ENCODE measurements at places on chromosomes 1 and 21. TPM values are rescaled to one million over a fixed set of nuclear protein-coding genes. Genes with fewer than 3 reads are reported as not detected.
A peak's percentile ranks its signal among the peaks of the same experiment; 100 is the strongest.

- DNase-seq = no peak
Observed at GRCh38 chr1:66993076-66993475, 60.9 kb downstream of the SLC35D1 start.

- no peak for DNase-seq
Observed at GRCh38 chr21:28714777-28715464, 277.8 kb downstream of the LTN1 start.

DNA sequence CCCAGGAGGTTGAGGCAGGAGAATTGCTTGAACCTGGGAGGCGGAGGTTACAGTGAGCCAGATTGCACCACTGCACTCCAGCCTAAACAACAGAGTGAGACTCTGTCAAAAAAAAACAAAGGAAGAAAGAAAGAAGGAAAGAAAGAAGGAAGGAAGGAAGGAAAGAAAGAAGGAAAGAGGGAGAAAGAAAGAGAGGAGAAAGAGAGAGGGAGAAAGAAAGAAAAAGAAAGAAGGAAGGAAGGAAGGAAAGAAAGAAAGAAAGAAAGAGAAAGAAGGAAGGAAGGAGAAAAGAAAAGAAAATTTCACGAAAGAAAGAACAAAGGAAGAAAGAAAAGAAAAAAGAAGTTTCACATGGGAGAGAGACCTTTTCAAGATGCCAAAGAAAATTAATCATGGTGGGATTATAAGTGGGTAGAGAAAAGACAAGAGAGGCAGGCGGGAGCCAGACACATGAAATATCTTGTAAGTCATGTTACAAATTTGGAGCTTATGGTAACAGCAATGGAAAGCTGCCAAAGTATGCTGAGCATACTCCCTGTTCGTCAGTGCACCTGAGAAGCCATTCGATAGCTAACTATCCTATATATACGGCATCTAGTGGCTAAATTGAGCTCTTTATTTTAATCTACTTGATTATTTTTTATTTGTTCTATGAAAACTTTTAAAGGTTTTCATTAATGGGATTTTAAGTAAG is 41.3 kb upstream of the TNFSF4 start:
- no peak for DNase-seq

- DNase-seq = no peak
Observed at GRCh38 chr1:70809069-70809468, 238.5 kb downstream of the PTGER3 start.

Gene CD101
- 0.21 TPM for polyA plus RNA-seq

Gene WLS
- polyA plus RNA-seq = 10.9 TPM

Gene FLG2
- not detected for polyA plus RNA-seq

- no peak for DNase-seq
Observed at GRCh38 chr21:24727803-24728440, 879.4 kb downstream of the MRPL39 start.

DNA sequence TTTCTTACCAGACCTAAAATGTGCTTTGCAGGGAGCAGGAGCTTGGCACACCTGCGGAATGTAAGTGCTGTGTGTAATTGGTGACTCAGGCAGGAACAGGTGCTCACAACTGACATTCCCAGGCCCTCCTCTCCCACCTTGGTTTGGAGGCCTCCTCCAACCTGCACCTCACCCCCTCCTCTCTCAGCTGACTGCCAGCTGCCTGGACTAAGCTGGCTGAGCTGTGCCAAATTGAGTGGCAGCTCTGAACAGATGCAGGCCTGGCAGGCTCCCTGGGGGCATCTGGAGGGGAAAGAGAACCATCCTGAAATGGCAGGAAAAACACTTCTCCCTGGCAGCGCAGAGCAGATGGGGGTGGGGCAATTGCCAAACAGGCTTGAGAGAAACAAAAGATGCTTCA is 91.7 kb upstream of the PGBD5 start:
- DNase-seq = no peak

Gene SH3BGR
- polyA plus RNA-seq = 2.0 TPM

DNA sequence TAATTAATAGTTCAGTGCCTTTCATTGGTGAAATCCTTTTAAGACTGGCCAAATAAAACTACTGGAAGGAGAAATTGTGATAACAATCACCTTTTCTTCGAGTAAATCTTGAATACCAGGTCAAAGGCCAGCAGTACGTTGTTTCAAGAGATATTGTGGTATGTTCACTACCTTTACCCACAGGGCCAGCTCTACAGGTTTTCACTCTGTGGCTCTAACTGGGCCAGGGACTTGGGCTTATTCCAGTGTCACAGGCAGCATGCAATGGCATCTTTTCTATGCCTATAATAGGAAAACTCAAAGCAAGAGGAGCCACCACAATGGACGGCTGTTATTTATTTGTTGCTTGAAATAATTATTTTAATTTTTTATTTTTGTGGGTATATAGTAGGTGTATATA is 26.8 kb upstream of the LRIF1 start:
- no peak for DNase-seq

Gene PSRC1
- polyA plus RNA-seq = 23.2 TPM

DNA sequence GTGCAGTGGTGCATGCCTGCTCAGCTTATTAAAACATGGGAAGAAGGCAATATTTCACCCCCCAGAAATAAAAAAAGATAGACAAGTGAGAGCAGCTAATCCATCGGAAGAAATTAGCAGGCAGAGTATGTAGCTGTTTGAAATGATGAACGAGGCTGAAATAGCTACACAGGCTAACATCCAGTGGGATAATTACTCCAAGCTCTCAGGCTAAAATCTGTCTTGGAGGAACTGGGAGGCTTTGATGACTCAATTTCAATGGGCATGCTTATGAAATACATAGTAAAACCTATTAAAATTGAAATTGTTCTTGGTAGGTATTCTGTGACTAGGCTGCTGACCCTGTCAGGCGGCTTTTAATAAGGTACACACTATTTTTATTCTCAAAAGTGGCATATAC is 84.1 kb upstream of the RRP15 start:
- DNase-seq = no peak

Gene KRTAP12-2
- not detected for polyA plus RNA-seq

- no peak for DNase-seq
Observed at GRCh38 chr1:184533915-184534314, 147.1 kb downstream of the C1orf21 start.

GRCh38 chr1:22747021-22747734 is 36.5 kb downstream of the EPHB2 start:
- DNase-seq = peak; percentile 83

Gene UMODL1
- polyA plus RNA-seq = not detected

- DNase-seq = no peak
Observed at GRCh38 chr1:29777522-29777921, 541.2 kb downstream of the PTPRU start.

Gene CLCNKB
- 0.08 TPM for polyA plus RNA-seq

GRCh38 chr1:223702735-223703667 is 9.3 kb upstream of the CAPN2 start:
- no peak for DNase-seq

DNA sequence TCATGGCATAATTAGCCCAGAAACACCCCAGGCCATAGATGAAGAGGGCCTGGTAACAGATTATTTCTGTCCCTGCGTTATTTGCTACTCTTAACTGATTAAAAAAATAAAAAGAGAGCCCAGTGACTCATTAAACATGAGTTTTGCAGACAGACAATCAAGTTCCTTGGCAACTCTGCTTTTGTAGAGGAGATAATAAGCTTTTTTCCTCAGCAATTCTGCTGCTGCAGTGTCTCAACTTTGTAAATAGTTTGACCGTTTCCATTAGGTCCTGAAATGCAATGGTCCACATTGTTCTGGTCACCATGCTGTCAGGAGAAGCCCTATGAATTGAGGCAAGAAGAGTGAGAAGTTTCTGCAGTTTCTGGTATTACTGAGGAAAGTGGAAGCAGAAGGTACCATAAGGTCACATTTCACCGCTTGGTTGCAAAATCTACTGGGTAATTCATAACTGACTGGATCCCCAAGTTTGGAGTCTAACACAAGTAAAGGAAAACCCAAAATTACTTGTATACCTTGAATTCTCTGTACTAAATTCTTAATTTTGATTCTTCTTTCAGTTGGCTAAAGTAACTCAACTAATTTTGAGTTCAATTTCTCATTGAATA is 139.5 kb downstream of the ZZZ3 start:
- DNase-seq = no peak

Gene ZC3H12A
- 16.3 TPM for polyA plus RNA-seq

GRCh38 chr1:82348487-82348886 is 547.8 kb downstream of the ADGRL2 start:
- DNase-seq = no peak

Gene MGST3
- polyA plus RNA-seq = 217 TPM

Gene ATP8B2
- 17.5 TPM for polyA plus RNA-seq

DNA sequence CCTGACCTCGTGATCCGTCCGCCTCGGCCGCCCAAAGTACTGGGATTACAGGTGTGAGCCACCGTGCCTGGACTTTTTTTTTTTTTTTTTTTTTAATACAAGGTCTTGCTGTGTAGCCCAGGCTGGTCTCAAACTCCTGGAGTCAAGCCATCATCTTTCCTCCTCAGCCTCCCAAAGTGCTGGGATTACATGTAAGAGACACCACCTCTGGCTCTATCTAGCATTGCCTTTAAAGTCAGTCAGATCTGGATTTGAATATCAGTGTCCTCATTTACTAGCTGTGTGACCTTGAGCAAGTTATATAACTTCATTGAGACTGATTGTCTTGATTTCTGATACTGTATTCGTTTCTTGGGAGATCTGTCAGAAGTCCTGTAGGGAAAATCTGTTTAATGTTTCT is 6.6 kb downstream of the MAP3K21 start:
- DNase-seq = no peak

Gene SELL
- 0.20 TPM for polyA plus RNA-seq

DNA sequence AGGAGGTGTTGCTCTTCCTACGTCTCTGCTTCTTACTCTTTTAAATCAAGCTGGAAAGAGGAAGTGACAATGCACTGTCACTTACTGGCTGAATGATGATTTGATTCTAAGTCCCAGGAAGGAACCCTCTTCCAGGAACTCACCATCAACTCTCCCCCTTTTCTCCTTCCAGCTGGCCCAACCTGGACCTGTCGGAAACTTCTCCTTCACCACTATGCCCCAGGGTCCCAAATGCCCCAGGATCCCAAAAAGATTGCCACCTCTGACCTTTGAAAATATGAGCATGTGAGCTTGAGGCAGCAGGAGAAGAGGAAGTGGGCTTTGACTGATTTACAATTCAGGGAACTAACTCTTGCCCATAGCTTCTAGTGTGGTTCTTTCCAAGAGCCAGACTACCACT is 5.3 kb upstream of the ADAMTS5 start:
- DNase-seq = no peak

DNA sequence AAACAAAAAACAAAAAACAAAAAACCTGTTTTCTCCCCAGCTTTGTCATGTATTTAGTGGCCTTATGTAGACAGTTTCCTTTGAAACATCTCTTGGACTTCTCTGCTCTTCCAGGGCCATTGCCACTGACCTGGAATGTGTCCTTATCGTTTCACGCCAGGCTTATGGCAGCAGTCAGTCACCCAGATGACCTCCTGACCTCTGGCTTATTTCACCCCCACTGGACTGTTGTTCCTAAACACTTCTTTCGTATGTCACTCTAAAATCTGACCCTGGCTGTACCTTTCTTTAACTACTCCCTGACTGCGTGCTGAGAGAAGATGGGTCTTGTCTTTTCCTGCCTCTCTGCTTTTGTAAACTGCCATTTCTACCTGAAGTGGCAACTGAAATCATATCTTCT is 9.1 kb downstream of the LGALS8 start:
- no peak for DNase-seq

GRCh38 chr1:56578963-56579875 is at the start of gene PLPP3:
TSS of gene PLPP3 (minus strand) at chr1:56579563. CDS start at chr1:56579016, 547 bp downstream.
- DNase-seq = peak; percentile 88

DNA sequence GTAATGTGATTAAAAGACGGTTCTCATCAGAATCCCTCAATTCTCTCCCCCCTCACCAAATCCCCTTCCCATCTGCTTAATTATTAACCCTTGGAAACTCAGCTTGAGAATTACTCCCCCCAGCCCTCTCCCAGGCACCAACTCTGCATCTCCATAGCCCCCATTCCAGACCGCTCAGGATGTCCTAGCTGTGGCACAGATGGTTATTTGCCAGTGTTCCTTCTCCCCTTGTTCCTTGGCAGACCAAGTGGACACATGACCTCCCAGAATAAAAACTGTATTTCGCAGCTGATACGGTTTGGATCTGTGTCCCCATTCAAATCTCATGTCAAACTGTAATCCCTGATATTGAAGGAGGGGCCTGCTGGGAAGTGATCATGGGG is 14.6 kb downstream of the HENMT1 start:
- DNase-seq = no peak

GRCh38 chr21:44790368-44790767 is 11.3 kb downstream of the UBE2G2 start:
- no peak for DNase-seq

Gene MIXL1
- not detected for polyA plus RNA-seq

GRCh38 chr1:204670152-204670927 is 15.2 kb downstream of the LRRN2 start:
- DNase-seq = no peak

Gene UBE2G2
- 62.7 TPM for polyA plus RNA-seq

DNA sequence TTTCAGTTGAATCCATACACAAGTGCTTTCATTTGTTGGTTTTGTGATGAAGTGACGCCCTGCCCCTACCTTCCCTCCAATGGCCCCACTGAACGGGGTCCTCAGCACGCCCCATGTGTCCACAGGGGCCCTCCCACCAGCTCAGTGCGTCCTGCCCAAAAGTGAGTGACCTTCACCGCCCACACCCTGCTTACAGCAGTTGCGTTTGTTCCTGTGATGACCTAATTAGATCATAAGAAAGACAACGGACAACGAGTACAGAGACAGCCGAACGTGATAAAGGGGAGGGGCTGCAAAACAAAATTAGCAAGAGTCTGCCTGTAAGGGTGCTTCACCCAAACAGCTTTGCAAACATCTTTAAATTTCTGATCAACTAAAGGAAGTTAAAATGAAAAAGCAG is 38.2 kb upstream of the RIPK4 start:
- DNase-seq = no peak

- no peak for DNase-seq
Observed at GRCh38 chr1:202967684-202968281, 726 bp upstream of the CYB5R1 start.

DNA sequence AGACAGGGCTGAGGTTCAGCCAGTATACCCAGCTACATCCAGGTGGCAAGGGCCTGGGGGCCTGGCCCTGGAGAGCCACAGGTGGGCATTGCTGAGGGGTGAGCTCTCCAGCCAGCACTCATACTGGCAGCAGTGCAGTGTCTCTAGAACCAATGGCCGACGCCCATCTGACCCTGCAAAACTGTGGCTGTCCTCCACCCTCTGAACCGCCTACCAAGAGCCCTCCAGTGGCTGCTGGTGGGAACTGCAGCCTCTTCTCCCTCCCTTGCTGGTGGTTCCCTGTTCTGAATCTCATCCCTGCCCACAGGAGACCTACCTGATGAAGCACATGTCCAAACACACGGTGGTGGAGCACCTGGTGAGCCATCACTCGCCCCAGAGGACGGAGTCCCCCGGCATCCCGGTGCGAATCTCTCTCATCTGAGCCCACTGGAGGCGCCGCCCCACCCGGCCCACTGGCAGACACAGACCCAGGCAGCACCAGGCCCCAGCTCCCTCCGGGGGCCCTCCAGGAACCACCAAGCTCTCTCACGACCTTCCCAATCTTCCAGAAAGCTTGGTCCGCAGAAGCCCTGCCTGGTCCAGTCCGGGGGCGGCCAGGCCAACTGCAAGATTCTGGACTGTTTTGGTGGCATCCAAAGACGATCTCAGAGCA is 22.1 kb downstream of the A3GALT2 start:
- DNase-seq = peak; percentile 60

Gene PRKAA2
- polyA plus RNA-seq = 3.8 TPM

Gene CDC14A
- 1.8 TPM for polyA plus RNA-seq

Data from A549 (cell line).